Activated CD4-positive, alpha-beta T cell treated with anti-CD3 and anti-CD28 coated beads, Interleukin-2, amount 50 U/mL, for 1 hour (primary cell): ENCODE measurements at places on chromosomes 5 and 9.

DNA sequence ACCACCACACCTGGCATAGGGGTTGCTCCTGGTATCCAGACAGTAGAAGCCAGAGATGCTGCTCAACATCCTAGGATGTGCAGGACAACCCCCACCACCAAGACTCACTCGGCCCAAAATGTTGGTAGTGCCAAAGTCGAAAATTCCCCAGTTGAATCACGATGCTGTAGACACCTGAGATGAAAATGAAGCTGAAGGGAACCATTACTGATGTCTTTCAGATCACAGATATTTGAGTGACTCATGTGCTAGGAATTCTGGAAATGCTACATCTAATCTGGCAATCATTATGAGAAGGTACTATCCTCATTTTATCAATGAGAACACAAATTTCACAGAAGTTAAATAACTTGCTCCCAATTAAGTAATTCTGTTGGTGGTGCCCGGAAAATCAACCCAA is 21.0 kb upstream of the UBE2QL1 start:
- no peak for DNase-seq

GRCh38 chr5:172616136-172616535 is 24.9 kb upstream of the NEURL1B start:
- DNase-seq, result no peak

- DNase-seq, result no peak
These were observed 1.9 kb downstream of the TTC16 start for GRCh38 chr9:127717766-127718165.

DNA sequence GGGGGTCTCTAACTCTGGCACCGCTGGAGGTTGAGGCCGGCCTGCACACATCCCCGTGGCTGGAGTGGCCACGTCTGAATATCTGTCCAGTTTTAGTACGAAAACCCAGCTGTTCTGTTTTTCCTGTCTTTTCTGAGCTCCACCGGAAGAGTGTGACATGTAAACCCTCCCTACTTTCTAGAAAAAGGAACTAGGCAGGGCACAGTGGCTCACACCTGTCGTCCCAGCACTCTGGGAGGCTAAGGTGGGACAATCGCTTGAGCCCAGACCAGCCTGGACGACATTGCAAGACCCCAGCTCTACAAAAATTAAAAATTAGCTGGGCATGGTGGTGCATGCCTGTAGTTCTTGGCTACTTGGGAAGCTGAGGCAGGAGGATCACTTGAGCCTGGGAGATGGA is 8.2 kb upstream of the PHYKPL start:
- no peak for DNase-seq

GRCh38 chr5:66932457-66932856 is 264.1 kb downstream of the CD180 start:
- no peak for DNase-seq

DNA sequence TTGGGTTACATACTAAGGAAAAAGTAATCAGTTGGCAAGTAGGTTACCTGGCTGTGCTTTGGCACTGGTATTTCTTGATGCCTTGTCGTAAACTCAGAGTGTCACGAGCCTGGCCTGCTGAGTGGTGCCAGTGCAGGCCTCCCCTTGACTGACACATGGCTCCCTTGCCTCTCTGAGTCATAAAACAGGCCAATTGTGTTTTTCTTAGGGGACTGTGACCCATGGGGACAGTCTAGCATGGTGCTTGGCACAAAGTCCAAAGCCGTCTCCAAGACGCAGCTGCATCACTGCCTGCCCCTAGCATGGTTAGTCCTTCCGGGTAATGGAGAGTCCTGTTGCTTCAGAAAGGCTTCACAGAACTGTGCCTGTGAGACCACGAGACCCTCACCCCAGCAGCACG is 132.5 kb downstream of the MVB12B start:
- DNase-seq, result no peak

DNA sequence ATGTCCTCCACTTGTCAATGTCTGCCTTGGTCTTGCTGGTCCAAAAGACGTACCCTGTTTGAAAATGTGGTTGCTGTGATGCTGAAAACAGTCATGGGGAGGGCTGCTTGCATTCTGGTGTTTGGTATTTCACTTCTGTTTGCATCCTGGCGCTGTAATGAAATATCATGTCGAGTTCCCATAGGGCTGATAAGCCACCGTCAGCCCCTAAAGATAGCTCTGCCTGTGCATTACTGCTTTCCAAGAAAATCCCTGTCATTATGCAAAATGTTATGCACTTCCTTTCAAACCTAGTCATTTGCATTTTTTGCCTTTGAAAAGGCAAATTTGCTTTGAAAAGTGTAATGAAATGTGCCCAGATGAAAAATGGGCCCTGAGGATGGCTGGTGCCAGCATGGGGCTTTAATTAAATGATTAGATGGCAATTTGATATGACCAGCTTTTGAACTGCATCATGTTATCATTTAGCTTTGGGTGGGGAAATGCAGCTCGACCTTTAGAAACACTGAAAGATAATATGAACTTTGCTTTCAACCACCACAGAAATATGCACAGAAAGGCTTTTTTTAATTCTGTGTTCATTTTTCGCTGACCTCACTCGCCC is 374.4 kb upstream of the SGCD start:
- no peak for DNase-seq

- no peak for DNase-seq
These were observed 7.7 kb downstream of the PALM2AKAP2 start for GRCh38 chr9:109787735-109788134.

GRCh38 chr9:80720579-80720978 is 968.8 kb downstream of the TLE1 start:
- DNase-seq, result no peak

- DNase-seq, result no peak
These were observed 28.8 kb upstream of the RASGRF2 start for GRCh38 chr5:80931411-80931810.

GRCh38 chr5:192970-193831 is 1.9 kb downstream of the LRRC14B start:
- no peak for DNase-seq

DNA sequence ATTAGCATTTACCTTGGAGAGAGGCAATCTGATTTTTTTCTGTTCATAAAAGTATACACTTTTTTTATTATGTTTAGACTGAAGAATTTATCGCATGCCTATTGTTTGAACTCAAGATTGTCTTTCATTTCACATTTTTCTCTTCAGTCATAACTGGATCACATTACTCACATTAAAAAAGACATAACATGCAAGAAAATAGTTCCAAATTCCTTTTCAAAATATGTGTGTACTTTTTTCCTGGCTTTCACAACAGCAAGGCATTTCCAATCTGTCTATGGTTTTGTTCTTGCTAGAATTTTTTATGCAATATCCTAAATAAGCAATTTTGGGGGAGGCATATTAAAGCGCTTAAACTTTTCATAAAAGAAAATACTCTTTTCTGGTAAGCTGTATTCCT is 21.2 kb downstream of the FTMT start:
- DNase-seq, result no peak

DNA sequence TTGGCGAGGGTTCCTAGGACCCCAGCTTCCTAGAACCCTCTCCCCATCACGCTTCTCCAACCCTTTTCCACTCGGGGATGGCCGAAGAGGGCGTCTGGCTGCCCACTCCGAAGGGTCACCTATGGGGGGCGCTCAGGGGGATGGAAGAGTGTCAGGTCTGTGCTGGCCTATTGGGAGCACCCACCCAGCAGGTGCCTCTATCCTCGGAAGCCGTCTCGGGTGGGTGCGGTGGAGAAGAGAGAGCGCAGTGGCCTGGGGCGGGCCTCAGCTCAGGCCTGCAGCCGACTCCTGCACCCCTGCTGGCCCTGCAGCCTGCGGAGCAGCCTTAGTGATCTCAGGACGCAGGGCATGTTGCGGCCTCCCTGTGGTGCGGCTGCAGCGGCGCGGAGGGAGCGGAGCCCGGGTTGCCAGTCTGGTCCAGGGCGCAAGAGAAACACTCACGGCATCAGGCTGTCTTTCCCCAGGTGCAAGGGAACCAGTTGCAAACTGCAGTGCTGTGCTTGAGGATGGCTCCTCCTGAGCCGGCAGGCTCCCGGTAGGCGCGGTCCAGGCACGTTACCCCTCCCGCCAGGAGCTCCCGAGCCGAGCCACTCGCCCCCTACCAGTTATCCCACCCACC is 1.5 kb upstream of the IRX2 start:
- no peak for DNase-seq

- DNase-seq, result no peak
These were observed 21.2 kb upstream of the PIK3R1 start for GRCh38 chr5:68194386-68194785.

DNA sequence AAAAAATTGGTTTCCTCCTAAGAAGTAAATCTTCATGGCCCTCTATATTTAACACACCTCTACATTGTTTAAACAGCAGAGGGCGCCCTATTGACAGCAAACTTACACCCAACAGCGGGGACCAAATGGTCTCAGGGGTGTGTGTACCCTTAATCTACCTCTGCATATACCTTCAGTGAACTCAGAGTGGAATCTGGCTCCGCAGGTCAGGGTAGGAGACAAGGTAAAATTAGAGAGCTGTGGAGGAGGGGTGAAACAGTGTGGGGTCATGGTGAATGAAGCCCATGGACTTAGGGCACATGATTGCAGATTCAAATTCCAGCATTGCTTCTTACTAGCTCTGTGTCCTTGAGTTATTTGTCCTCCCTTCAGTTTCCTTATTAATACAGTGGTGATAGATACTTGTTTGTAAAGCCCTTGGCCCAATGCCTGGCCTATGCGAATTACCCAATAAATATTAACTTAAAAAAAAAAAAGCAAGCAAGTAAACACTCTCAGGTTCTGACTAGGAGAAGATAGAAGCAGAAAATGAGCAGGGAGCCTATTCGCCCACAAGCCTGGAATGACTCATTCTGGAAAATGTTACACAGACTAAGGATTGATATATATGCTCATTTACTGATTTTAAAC is 122.9 kb downstream of the CAVIN4 start:
- no peak for DNase-seq

GRCh38 chr9:91536211-91536691 is 112.6 kb upstream of the NFIL3 start:
- DNase-seq, result no peak

DNA sequence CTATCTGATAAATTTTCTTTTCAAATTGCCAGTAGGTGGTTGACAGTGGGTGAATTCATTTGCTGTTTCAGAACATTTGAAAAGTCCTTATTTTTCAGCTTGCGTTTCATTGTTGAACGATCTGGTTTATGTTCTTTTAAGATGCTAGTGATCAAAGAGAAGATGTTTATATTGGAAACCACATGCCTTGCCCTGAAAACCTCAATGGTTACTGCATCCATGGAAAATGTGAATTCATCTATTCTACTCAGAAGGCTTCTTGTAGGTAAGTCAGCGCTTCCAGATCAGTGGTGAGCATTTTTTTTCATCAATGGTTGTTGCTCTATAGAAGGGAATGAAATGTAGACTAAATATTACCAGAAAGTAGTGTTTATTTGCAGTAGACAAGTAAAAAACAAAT is 16.6 kb upstream of the CAVIN4 start:
- DNase-seq, result no peak

DNA sequence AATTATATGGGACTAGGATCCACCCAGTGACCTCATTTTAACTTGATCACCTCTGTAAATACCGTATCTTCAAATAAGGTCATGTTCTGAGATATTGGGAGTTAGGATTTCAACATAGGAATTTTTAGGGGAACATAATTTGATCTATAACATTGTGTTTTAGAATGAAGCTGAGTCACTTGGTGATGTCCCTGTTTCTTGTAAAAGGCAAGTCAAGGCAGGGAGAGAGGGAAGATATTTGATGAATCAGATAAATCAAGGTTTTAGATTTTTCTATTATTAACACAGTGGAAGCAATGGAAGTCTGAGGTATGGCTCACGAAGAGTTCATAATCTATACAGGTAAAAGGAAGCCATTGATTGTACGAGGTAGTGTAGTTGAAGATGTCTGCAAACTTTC is 11.8 kb upstream of the GPR151 start:
- no peak for DNase-seq

GRCh38 chr5:59065554-59065953 is 482.7 kb downstream of the RAB3C start:
- no peak for DNase-seq

- DNase-seq, result no peak
These were observed 164.5 kb downstream of the ZNF608 start for GRCh38 chr5:124581738-124582560.

DNA sequence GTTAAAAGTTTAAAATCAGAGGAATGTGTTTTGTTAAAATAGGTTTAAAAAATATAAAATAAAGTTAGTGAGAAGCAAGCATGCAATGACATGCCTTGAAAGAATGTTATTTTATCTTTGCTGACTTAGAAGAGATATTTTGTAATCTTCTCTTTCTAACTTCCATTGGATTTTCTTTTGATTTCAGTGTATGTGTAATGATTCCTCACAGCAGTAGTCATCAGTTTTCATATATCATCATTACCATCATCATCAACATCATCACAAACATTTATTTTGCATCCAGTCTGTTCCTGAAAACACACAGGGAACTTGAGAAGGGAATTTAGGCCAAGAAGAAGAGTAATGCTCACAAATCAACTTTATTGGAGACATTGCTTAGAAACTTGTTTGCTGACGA is 699.6 kb downstream of the TAF11L14 start:
- DNase-seq, result no peak

DNA sequence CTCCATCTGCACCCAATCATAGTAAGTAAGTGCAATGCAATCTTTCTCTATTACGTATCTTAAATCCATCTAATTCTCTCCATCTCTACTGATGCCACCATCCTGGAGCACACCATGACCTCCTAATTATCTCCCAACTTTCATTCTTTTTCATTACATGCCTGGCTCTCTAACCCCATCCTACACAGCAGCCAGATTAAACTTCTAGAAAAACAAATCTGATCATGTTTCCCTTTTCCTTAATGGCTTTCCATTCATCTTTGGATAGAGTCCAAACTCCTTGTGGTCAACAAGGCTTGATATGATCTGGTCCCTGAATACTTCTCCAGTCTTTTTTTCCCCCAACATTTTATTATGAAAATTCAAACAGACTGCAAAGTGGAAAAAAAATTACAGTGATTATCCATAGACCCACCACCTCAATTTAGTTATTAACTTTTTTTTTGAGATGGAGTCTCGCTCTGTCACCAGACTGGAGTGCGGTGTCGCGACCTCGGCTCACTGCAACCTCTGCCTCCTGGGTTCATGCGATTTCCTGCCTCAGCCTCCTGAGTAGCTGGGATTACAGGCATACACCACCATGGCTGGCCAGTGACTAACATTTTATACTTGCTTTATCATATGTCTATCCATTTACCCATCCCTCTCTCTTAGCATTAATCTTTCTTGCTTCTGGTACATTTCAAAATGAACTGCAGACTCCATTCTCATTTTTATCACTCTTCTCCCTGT is 5.2 kb downstream of the PPP2R2B start:
- DNase-seq, result no peak

GRCh38 chr9:114154600-114155102 is 686 bp upstream of the COL27A1 start:
- DNase-seq, result no peak
